T-helper 1 cell (primary cell): ENCODE measurements at places on chromosomes 11 and 22.

DNA sequence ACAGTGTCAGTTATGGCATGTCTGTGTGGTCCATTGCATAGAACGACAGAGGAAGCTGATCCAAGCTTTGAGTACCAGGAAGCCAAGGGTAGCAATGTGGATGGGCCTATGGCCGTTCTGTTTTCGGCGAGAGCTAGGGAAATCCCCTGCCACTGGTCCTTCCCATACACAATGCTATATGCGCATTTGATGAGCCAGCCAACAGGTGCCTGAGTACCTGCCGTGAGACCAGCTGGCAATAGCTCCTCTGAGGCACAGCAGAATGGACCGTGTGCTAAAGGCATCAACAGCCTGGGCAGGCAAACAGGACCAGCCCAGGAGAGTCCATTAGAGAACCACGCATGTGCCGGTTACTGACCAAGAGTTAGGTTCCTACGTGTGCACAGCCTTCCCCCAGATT lies 753.0 kb downstream of the NTM start:
- no peak for DNase-seq

- DNase-seq = no peak
Observed at GRCh38 chr22:24190596-24191208, 9.4 kb downstream of the SUSD2 start.

DNA sequence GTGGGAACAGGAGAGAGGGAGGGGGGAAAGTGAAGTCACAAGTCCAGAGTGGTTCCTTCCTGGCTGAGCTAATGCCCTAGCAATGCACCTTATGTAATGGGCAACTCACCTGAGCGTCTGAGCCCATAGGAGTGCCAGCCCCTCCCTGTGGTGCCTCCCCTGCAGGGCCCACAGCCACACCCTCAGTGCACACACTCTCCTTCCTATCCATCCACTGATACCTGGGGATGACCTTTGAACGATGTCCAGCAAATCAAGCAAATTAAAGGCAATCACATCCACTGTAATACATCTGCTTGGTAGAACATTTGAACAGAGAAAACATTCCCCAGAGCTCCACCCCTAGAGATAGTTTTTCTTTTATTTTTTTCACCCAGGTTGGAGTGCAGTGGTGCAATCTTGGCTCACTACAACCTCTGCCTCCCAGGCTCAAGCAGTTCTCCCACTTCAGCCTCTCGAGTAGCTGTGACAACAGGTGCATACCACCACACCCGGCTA lies 19.6 kb upstream of the MICAL2 start:
- DNase-seq = no peak

DNA sequence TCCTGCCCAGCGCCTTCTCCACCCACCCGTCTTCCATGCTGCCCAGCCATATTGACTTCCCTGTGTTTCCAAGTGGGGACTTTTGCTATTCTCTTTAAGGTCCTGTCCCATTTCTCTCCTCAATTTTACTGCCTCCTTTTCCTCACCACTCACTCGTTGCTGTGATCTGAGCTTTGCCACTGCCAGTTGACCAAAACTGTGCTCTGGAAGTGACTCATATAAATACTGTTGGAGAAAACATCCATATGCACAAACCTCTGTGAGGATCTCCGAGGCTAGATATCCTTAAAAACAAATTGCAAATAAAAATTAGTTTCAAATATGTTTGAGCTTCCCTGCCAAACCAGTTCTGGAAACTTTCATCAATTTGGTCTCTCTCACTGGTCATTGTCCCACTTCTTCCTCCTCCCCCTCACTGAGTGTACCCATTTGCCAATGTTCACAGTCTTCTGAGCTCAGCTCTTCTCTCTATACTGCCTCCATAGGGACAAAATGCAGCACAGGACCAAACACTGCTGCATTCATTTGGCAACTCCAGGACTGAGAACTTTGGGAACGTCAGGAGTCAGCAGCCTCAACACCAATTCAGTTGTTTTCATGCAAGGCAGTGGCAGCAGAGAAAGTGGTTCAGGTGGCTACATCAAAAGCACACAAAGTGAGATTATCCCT lies 34.0 kb upstream of the MMP13 start:
- no peak for DNase-seq

GRCh38 chr11:12165237-12165875 lies 55.0 kb downstream of the MICAL2 start:
- DNase-seq = no peak

DNA sequence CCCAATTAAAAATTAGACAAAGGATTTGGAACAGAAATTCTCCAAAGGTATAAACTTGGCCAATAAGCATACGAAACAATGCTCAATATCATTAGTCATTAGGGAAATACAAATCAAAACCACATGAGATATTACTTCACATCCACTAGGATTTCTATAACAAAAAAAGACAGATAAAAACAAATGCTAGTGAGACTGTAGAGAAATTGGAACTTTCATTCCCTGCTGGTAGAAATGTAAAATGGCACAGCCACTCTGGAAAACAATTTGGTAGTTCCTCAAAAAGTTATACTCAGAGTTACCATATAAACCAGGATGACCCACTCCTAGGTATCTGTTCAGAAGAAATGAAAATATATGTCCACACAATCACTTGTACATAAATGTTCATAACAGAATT lies 71.6 kb downstream of the RPL27A start:
- DNase-seq = no peak

- DNase-seq = no peak
Observed at GRCh38 chr11:112410325-112410724, 149.7 kb upstream of the PLET1 start.

DNA sequence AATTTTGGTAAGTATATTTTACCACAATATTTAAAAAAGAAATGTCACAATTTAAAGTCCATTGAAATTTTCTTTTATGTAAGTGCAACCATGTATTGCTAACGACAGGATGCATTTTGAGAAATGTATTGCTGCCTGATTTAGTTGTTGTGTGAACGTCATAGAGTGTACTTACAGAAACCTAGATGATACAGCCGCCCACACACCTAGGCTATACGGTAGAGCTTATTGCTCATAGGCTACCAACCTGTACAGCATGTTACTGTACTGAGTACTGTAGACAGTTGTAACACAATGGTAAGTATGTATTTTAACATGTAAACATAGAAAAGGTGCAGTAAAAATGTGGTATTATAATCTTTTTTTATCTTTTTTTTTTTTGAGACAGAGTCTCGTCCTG lies 48.1 kb downstream of the CBL start:
- DNase-seq = no peak

DNA sequence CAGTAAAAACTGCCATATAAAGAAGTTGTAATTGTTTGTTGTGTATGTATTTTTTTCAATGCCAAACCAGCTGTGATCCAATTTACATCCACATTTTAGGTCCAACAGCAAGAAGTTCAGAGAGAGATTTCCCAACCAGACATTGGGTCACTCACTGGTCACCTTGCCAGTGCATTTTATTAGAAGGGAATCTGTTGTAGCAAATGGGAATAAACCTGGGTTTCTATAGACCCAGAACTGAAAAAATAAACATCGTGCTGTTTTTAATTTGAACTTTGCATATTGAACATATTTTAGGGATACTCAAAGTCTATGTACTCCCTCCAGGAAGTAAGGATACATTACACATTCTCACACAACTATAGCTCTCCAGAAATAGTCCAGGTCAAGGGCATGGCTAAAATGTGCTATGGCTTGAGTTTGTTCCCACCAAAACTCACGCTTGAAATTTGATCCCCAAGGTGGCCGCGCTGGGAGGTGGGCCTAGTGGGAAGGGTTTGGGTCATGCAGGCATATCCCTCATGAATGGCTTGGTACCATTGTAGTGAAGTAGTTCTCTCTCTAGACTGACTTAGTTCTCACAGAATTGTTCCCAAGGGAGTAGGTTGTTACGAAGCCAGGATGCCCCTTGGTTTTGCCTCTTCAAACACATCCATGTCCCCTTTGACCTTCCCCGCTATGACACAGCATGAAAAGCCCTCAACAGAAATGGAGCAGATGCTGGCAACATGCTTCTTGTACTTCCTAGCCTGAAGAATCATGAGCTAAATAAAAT lies 90.9 kb downstream of the RRAS2 start:
- DNase-seq = no peak

GRCh38 chr11:90700789-90701439 lies 478.1 kb upstream of the CHORDC1 start:
- DNase-seq = no peak

DNA sequence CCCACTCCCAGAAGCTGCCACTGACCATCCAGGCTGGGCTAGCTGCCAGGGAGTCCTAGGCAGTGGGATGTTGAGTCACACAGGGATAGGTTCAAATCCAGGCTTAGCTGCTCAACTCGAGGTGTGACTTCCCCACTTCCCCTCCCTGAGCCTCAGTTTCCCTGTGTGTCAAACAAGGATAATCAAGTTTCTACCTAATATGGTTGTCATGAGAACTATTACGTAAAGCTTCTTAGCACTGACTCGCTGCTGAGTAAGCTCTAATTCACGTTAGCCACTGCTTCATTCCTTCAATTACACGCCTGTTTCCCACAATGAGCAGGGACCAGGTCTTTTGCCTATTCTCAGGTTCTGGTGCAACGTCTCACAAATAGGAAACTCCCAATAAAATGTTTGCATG lies 67.7 kb downstream of the SEZ6L start:
- no peak for DNase-seq

DNA sequence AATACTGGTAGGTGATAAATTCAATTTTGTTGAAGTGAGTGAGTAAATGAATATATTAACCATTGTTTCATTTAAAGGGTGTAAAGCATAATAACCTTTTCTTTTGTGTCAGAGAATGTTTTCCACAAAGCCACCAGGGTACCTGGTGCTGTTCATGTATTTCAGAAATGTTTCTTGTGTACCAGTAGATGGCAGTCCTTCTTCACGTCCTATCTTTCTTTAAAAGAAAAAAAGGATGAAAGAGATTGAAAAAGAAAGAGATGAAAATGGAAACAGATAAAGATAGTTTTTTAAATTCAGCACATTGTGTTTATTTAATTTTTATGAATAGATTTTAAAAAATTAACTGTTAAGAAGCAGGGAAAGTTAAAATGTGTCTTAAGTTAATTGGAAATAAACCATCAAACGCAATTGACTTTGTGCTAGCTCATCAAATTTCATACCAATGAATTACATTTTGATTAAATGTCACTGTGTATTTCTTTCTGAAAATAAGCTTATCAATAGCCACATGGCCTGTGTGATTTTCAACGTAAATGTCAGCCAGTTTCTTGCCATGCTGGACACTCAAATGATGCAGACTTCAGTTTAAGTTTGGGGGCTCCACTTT lies 65.5 kb upstream of the CHORDC1 start:
- DNase-seq = no peak

DNA sequence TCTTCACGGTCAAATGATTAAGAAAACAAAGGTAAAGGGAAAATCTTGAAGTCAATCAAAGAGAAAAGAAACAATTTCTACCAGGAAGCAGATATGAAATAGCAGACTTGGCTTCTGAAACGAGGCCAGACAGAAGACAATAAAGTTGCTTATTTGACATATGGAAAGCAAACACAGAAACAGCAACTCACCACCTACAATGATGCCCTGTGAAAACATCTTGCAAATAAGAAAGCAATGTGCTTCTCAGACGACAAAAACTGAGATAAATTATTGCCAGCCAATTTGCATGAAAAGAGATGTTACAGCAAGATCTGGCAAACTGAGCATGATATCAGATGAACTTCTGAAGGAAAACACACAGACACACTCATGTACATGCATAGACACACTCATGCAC lies 45.9 kb upstream of the CTSC start:
- DNase-seq = no peak

DNA sequence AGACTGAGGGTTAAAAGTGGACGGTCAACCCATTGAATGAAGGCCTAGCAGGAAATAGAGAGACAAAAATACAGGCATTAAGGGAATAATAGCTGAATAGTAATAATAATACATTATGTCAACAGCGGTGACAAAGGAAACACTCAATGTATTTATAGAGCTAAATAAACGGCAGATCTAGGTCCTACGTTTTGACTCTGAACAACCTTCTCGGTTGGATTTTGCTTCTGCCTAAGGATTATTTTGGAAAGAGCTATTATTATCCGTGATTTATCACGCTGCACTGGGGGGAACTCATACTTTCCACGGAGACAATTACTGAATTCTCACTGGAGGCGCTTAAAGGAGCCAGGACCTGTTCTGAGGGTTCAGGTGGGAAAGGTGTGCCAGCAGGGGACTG lies 118.2 kb upstream of the KIRREL3 start:
- DNase-seq = no peak

DNA sequence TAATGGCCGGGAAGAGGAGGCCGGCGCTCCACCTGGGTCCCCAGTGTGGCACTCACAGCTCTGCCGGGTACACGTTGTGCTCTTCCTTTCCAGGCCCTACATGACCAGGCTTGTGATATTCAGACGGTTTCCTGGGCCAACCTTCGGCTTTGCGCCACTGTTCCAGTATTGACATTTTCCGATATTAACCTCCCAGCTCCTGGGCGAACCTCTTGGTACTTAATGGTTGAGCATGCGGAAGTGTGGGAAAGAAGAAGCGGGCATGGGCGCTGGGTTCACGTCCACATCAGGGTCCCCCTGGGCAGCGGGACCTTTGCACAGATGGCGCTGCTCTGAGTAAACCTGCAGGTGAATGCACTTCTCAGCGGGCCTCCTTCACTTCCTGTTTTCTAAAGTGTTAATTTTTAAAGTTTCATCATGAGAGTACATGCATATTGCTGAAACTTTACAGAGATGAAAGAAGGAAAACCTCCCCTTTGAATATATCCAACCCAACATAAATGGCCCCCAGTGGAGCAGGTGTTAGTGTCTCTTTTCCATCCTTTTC lies 286.7 kb downstream of the TBC1D22A start:
- DNase-seq = no peak

DNA sequence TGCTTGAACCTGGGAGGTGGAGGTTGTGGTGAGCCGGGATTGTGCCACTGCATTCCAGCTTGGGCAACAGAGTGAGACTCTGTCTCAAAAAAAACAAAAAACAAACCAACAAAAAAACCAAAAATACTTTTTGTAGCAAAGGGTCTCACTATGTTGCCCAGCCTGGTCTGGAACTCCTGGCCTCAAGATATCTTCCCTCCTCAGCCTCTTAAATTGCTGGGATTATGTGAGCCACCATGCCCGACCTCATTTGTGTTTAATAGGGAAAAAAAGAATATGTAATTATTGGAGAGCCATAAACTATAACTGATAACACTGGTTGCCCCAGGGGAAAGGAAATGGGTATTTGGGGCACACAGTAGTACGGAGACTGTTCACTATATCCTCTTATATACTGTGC lies 19.7 kb downstream of the UVRAG start:
- no peak for DNase-seq

GRCh38 chr11:120945042-120945441 lies 78.9 kb upstream of the TBCEL start:
- no peak for DNase-seq

GRCh38 chr11:61004180-61004611 lies 32.7 kb downstream of the CD6 start:
- peak; percentile 45 for DNase-seq

- DNase-seq = no peak
Observed at GRCh38 chr22:20582171-20582511, 74.7 kb downstream of the MED15 start.

GRCh38 chr11:75549370-75549958 lies 12.6 kb upstream of the SERPINH1 start:
- no peak for DNase-seq

DNA sequence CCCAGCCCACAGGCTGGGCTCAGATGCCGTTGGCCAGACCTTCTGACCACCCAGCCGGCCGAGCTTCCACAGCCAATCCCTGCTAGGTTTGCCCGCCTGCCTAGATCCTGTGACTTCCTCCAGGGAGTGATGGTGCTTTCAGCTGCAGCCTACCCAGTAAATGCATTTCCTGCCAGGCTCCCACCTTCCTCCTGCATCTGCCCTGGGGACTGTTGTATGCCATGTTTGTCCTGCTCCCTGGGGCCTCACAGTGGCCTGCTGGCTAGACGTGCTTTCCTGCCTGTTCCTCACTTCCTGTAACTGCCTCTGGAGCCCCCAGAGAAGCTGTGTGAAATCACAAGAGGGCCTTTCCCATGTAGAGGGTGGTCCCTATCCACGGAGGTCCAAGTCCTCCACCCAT lies 86.2 kb downstream of the GALNT18 start:
- no peak for DNase-seq
